ENCODE measurements at places on chromosomes 4 and X.

- DNase-seq, result no peak
These were observed 414.9 kb downstream of the CENPC start for GRCh38 chr4:67130411-67130810.

- DNase-seq, result no peak
These were observed 1266.8 kb upstream of the PCDH7 start for GRCh38 chr4:29453303-29453820.

- no peak for DNase-seq
These were observed 12.7 kb downstream of the PGK1 start for GRCh38 chrX:78116766-78117165.

DNA sequence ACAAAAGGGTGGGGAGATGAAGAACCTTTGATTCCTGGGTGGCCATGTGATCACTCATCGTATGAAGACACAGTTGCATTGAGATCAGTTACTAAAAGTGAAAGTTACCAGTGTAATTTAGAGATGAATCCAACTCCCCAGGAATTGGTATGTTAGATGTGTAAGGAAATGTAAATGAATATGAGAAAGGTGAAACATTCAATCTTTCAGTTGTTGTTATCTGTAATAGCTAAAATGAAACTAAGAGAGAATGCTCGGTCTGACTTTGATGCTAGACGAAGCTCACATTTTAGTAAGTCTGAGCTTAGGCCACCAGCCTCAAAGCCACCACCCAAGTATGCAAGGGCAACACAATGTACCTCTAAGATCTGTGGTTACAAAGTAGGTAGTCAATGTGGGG is 194.3 kb upstream of the POF1B start:
- no peak for DNase-seq

GRCh38 chr4:31788676-31789075 is 1068.5 kb downstream of the PCDH7 start:
- no peak for DNase-seq

GRCh38 chr4:184882276-184882675 is 56.5 kb upstream of the ACSL1 start:
- no peak for DNase-seq

- DNase-seq, result no peak
These were observed 171.3 kb downstream of the BTC start for GRCh38 chr4:74623041-74623440.

- no peak for DNase-seq
These were observed 60.4 kb downstream of the PAGE2 start for GRCh38 chrX:55149242-55149641.

- DNase-seq, result no peak
These were observed 465 bp downstream of the HAUS7 start for GRCh38 chrX:153469811-153470410.

GRCh38 chr4:61336488-61336887 is 136.4 kb downstream of the ADGRL3 start:
- DNase-seq, result no peak

DNA sequence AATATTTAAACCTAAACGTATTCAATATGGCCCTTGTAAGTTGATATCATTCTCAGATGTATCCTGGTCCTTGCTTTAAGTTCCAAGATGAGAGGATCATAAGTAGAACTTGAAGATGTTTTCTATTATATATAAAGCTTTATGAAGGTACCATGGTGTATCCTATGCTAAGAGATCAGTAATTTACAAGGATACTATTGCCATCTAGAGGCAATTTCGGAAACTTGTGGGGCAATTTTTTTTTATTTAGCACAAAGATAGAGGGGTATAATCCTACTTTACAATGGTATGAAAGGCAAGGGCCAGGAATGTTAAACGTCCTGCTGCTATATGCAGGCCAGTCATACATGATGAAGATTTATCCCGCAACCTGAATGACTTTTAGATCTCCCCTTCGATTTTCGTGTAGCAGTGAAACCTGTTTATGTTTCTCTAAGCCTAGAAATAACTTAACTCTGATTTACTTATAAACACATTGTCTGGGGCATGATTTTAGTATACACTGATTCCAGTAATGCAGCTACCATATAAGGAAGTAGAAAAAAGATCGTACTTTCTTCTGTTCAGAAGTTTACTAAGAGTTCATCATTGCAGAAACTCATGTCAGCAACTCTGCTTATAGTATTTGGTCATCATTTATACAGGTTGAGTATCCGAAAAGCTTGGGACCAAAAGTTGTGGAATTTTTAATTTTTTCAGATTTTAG is 2.6 kb downstream of the SLC25A31 start:
- DNase-seq, result no peak

DNA sequence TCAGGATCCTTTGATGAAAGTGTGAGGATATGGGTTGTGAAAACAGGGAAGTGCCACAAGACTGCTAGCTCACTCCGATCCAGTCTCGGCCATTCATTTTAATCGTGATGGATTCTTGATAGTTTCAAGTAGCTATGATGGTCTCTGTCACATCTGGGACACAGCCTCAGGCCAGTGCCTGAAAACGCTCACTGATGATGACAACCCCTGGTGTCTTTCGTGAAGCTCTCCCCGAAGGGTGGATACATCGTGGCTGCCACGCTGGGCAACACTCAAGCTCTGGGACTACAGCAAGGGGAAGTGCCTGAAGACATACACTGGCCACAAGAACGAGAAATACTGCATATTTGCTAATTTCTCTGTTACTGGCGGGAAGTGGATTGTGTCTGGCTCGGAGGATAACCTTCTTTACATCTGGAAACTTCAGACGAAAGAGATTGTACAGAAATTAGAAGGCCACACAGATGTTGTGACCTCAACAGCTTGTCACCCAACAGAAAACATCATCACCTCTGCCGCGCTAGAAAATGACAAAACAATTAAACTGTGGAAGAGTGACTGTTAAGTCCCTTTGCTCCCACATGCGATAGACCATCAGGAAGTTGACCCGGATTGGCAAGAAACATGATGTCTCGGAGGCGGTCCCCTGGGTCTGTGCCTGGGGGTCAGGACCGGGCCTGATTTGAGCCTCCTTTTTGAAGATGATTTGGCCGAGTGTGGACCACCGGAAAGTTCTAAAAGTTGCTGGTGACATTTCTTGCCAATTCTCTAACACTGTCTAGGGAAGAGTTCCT is 22.2 kb downstream of the LIAS start:
- DNase-seq, result no peak

GRCh38 chr4:147840838-147841738 is 109.2 kb downstream of the ARHGAP10 start:
- no peak for DNase-seq

DNA sequence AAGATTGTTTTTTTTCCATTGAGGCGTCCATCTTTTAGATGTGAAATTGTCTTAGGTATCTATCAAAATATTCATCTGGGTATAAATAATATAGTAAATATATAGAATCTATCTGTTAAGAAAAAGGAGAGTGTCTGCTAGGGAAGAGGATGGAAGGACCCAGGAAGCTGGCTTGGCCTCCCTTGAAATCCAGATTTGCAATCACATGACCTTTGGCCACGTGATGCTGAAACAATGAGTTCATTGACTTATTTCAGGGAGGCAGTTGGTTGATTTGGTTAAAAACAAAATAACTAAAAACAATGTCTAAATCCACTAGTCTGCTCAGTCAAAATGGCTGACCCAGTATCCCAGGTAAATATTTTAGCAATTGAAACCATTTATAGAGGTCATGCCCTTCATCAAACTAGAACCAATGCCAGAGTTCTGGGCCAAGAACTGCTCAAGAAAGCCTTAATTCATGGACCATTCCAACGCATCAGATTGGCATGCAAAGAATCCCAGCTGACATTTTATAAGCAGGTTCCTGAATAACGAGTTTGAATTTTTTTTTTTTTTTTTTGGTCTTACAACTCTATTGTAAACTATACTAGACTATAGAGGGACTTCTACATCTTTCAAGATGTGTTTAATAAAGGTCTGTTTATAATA is 172.7 kb downstream of the MID1 start:
- no peak for DNase-seq

DNA sequence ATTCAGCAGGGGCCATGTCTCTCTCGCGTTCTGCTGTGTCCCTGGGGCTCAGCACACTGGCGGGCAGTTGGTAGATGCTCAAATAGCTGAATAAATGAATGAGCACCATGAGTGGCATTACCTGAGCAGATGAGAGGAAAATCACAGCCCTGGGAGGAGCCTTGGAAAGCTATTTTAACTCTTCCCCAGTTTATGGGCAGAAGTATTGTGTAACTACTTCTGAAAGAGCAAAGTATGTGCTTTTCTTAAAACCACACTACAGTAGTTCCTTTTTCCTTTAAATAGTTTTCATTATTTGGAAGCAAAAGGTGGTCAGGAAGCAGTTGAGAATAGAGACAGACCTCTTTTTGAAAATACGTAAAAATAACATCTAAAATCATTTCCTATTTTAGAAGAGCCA is 3.0 kb upstream of the PLAC1 start:
- no peak for DNase-seq

- no peak for DNase-seq
These were observed 76.0 kb upstream of the H2AZ1 start for GRCh38 chr4:100026066-100026465.

DNA sequence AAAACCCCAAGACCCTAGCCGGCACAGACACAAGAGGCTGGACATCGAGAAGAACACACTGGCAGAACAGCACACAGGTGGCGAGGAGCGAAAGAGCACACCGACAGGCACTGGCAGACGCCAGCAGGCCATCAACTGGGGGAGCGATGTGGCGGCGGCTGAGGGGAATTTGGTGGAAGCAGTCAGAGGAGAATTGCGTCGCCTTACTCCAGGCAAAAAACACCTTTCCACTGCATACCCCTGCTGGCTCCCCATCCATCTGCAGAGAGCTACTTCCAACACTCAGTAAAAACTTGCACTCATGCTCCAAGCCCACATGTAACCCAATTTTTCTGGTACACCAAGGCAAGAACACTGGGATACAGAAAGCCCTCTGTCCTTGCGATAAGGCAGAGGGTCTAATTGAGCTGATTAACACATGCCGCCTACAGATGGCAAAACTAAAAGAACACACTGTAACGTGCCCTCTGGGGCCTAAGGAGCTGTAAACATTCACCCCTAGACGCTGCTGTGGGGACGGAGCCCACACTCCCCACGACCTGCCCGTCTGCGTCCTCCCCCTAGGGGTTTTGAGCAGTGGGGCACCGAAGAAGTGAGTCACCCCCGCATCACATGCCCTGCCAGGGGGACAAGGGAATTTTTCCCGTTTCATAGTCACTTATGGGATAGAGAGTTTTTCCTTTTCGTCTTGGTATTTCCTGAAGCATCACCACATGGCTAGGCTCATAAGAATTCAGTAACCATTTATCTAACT is 262.3 kb downstream of the KCTD8 start:
- no peak for DNase-seq

DNA sequence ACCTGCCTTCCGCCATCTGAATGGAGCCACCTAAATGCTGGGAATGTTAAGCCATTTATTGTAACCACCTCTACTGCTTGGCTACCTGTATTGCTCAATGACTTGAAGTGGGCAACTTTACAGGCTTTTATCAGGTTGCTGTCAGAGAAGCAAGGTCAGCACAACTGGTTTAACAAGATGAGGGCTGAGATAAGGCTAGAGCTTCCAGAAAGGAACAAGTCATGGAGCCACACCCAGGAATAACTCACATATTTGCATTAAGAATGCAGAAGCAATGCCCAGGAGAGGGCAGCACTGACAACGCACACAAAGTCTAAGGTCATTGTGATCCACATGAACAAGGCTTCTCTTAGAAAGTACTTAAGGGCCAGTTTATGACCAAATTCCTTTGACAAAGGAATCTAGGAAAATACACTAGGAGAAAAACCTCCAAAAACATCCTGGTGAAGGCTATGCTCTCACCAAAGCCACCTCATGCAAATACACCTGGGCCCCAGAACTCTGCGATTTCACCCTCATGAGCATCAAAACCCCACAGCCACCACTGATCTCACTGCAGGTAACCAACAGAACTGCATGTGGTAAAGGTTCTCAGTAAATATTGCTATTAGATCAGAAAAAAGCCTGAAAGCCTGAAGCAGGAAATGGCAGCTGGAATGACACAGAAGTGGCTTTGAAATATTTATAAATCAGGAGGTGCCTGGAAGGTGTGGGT is 15.0 kb upstream of the STS start:
- DNase-seq, result no peak

GRCh38 chr4:153594210-153594609 is 89.9 kb upstream of the TLR2 start:
- no peak for DNase-seq

DNA sequence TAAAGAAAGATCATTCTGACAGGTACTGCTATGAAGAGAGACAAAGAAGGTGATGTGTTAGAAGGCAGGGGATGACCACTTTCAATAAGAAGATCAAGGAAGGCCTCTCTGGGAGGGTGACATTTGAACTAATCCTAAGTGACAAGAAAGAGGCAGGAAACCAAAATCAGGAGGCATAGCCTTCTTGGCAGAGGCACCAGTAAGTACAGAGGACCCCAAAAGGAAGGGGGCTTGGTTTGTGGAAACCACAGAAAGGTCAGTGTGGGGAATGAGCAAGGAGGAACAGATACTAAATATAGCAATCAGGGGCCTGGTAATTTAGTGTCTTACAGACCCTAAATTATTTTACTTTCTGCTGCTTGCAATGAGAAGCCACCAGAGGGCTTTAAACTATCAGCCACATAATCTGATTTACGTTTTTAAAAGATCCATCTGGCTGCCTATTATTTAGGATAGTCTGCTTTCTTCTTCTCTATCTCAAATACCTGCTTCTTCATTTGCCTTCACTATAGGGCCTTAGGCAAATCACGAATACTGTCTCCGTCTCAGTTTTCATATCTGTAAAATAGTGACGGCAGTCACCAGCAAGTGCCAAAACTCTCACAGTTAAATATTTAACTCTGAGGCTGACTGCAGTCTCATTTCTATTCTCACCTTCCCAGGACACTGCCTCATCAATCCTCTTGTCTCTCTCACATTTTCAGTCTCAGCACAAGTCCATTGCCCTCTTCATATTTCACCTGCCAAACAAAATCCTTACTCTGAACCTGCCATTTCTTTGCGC is 16.7 kb downstream of the NR3C2 start:
- no peak for DNase-seq

- DNase-seq, result no peak
These were observed 66.2 kb upstream of the AFAP1 start for GRCh38 chr4:8005814-8006215.

- DNase-seq, result no peak
These were observed 279.6 kb upstream of the CLNK start for GRCh38 chr4:10963958-10964703.

GRCh38 chrX:135410861-135411627 is 10.7 kb upstream of the SMIM10L2A start:
- no peak for DNase-seq

GRCh38 chrX:44935640-44936039 is 62.7 kb downstream of the KDM6A start:
- DNase-seq, result no peak

DNA sequence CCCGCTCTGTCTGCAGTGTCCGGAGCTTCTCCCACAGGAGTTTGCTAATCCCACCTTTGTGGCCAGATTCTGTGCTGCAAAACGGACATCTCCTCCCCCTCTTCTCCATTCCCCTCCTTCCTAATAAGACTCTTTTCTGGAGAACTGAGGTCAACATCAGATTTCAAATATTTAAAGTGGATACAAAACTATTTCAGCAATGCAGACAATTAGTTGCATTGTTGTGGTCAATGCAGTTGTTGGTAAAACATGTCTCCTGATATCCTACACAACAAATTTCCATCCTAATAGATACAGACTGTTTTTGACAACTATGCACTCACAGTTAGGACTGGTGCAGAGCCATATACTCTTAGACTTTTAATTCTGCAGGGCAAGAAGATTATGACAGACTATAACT is 5.1 kb upstream of the MCUB start:
- no peak for DNase-seq
